ENCODE measurements at places on chromosomes 1 and 21.

GRCh38 chr1:153774780-153775457 lies at the start of gene SLC27A3:
Gene SLC27A3, plus strand, starts transcription at chr1:153775407. Its CDS starts 91 bp downstream, at chr1:153775498.
- DNase-seq: peak; percentile 48

DNA sequence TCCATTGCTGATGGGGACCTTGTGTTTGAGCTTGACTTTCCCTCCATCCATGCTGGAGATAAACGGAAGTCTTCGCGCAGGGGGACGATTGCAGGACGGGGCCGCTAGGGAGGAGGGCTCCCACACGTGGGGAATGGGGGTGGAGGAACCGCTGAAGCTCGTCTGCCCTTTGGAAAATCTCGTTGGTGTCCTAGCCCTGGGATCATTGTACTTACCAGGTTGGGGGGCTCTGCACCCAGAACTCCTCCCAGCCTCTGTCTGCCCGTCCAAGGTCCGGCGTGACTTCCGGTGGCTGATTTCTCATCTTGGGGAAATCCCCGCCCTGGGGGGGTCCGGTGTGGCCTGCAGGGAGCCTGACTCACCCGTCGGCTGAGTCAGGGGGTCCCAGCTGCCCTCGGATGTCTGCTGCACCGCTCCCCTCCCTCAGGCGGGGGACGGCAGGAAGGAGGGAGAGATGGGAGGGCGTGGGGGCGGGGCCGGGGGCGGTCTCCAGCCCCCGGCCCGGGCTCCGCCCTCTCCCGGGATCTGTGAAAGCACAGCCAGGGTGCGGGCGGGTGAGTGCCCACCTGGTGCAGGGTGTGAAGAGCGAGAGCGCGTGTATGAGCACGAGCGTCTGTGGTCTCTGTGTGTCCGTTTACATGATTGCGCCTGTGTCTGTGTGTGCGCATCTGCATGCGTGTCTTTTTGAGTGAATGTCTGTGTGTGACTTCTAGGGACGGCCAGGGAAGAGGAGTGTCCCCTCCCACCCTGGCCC lies 35.8 kb downstream of the PIK3CD start:
- peak; percentile 51 for DNase-seq

- DNase-seq: no peak
These were observed 4.5 kb downstream of the PADI1 start for GRCh38 chr1:17209430-17209829.

DNA sequence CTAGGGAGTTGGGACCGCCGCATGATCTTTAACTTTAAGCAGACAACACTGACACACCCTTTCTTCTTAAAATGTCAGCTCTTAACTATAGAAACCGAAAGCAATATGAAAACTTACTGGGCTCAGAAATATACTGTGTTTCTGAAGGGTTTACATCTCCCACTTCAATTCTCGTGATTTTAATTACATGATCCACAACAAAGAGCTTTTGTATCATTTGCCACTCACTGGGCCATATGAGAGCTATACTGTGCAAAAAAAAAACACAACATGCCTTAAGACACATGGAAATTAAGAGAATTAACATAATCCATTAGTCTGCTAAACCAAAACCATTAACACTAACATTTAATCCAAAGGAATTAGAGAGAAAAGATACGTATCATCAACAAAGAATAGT lies 35.0 kb upstream of the RAP1GAP start:
- no peak for DNase-seq
